A673 (cell line): ENCODE measurements at places on chromosomes 6 and 20. TPM values are rescaled to one million over a fixed set of nuclear protein-coding genes. Genes with fewer than 3 reads are reported as not detected.

- no peak for DNase-seq
Observed at GRCh38 chr6:119132261-119132981, 54.0 kb upstream of the FAM184A start.

The RAB32 gene
- total RNA-seq: 2.0 and 2.6 TPM in 2 replicates

The NEDD9 gene
- total RNA-seq: 5.6 and 6.6 TPM in 2 replicates

The NKAPL gene
- not detected in 2 replicates for total RNA-seq

The TREML1 gene
- total RNA-seq: not detected in 2 replicates

GRCh38 chr20:50215101-50215690 lies 24.6 kb downstream of the CEBPB start:
- DNase-seq: no peak

The FUT9 gene
- 4.3 and 5.1 TPM in 2 replicates for total RNA-seq

- DNase-seq: peak; percentile 4
Observed at GRCh38 chr6:50145125-50145524, 95.4 kb upstream of the DEFB112 start.

The EEF1E1 gene
- 124 and 147 TPM in 2 replicates for total RNA-seq

DNA sequence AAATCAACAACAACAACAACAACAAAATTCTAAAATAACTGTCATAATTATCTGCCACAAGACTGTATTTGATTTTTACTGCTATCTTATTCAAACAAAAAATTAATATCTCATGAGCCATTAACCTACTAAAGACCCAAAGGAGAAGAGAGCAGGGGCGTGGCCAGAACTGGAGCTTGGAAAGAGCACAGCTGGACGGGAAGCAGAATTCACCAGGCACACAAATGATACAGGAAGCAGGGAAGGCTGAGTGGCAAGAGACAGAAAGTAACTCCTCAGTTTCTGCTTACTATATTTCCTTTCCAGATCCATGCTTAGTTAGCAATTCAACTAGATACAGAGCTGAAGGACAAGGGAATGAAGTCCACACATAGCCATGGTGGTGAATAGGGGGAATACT lies 54.4 kb downstream of the FKBP5 start:
- no peak for DNase-seq

- no peak for DNase-seq
Observed at GRCh38 chr6:41716516-41717391, 18.7 kb downstream of the TFEB start.

The TFAP2D gene
- not detected in 2 replicates for total RNA-seq

The E2F1 gene
- total RNA-seq: 86.0 and 87.0 TPM in 2 replicates

DNA sequence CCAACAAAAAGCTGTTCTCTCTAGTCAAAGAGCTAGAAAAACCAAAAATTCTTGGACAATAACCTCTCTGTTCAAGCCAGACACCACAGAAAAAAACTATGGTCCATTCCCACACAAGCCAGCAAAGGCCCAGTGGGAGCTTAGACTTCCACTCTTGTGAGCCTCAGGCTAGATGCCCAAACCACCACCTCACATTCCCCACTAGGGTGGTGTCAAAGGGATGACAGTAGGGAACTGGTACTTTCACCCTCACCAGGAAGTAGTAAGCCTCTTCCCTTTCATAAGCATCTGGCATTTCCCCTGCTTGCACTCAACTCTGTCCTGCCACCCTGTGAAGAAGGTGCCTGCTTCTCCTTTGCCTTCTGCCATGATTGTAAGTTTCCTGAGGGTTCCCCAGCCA lies 58.4 kb upstream of the RNF217 start:
- DNase-seq: no peak

DNA sequence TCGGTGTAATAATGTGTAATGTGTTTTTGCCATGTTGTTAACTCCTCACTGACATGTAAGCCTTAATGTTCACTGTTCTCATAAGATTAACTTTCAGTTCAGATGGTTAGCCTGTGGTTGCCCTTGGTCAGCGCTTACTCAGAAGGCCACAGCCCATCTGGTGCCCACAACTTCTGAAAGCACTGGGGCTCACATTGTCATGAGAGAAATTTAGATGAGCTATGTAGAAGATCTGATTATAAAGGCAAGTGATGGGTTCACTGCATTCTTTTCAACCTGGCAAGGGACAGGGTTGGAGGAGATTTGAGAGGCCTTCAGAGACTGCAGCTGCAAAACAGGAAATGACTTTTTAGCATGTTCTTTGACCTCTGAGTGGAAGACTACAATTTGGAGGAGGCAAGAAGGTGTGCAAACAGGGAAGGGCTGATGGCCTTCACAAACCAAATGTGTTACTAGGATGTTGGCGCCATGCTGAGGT lies 242.3 kb upstream of the SUPT3H start:
- no peak for DNase-seq

DNA sequence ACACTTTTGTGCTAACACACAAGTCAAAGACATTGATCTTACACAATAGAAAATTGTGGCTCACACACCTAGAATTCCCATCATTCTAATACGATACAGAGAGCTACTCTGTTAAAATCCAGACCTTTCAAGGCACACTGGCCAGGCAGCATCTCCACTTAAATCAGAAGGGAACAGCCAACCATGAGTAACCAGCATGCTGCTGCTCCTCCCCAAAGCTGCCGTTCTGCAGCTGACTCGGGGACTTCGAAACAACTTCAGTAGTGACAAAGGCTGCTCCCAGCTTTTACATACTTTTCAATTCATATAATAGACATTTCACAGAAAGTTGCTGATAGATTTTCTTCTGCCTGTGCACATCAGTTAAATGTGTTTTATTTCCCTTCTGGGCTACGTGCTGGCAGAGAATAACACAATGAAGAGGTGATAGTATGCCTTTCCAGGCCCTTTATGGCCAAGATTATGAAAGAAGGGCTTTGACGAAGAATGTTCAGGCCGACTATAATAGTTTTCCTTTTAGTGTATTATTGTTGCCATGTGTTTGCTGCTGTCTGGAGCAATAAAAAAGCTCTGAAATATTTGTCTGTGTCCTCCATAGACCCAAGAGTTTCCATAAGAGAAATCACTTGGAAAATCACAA lies 159.0 kb downstream of the GMDS start:
- DNase-seq: no peak

DNA sequence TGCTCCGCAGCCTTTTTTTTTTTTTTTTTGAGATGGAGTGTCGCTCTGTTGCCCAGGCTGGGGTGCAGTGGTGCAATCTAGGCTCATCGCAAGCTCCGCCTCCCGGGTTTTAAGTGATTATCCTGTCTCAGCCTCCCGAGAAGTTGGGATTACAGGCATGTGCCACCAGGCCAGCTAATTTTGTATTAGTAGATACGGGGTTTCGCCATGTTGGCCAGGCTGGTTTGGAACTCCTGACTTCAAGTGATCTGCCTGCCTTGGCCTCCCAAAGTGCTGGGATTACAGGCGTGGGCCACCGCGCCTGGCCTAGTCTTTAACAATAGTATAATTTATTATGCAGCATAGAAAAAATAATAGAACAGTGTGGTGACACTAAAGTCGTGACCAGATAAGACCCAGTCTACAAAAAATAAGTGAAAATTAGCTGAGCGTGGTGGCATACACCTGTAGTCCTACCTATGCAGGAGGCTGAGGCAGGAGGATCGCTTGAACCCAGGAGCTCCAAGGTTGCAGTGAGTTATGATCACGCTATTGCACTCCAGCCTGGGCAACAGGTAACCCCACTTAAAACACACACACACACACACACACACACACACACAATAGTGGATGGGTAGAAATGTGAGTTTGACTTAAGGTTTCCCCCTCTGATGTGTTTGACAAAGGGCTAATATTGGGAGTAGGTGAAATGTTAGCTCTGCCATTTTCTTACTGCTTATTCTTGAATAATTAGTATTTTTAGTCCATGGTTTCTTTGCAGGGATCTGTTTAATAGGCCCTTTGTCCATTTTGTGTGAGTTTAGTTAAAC lies 6.5 kb downstream of the PIM1 start:
- DNase-seq: no peak
